ENCODE measurements at places on chromosomes 7 and 10. TPM values are rescaled to one million over a fixed set of nuclear protein-coding genes. Genes with fewer than 3 reads are reported as not detected.

Gene RSPH10B2
- total RNA-seq: 0.10 TPM

DNA sequence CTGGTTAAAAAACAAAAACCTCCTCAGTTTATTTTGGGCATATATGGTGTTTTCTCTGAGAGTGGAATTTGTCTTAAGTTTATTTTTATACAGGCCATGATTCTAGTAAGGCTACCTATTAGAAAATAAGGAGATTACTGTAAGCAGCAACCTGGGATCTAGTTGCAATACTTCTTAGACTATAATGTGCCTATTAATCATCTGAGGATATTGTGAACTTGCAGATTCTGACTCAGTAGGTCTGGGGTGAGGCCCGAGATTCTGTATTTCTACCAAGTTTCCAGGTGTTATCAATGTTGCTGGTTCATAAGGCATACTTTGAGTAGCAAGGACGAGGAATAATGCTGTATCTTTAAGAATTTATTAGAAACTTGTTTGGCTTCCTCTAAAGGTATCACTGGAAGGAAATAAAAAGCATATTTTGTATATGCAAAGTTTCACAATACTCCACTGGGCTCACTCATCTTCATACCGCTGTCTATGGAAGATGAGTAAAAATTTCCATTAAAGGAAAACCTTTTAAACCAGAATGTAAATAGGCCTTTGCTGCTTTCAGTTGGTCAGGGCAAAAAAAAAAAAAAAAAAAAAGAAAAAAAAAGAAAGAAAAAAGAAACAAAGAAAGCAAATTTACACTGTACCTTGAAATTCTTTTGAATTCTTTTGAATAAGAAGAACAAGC is 105.8 kb downstream of the BMPER start:
- DNase-seq: no peak

DNA sequence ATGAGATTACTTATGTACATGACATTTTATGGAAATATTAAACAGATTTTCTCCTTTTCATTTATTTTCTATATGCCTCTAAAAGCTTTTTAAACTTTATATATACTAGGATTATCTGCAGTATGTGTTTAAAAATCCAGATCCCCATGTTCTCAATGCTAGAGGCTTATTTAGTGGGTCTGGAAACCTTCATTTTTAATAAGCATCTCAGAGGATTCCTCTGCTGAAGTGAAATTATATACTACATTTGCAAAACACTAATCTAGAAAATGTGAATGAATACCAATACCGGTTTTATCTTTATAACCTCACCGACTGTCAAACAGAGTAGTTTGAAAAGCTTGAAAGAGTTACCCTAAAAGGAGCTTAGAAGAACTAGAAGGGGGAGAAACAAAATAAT is 863.8 kb upstream of the ZWINT start:
- DNase-seq: no peak

Gene SPDYE5
- not detected for total RNA-seq

Gene PPP1R17
- not detected for total RNA-seq

Gene GRM3
- total RNA-seq: not detected

GRCh38 chr7:159137906-159138305 is 6.8 kb downstream of the VIPR2 start:
- no peak for DNase-seq
